ENCODE measurements at places on chromosomes 11 and 22.

GRCh38 chr11:36774603-36775002 is 176.6 kb upstream of the RAG2 start:
- no peak for DNase-seq

DNA sequence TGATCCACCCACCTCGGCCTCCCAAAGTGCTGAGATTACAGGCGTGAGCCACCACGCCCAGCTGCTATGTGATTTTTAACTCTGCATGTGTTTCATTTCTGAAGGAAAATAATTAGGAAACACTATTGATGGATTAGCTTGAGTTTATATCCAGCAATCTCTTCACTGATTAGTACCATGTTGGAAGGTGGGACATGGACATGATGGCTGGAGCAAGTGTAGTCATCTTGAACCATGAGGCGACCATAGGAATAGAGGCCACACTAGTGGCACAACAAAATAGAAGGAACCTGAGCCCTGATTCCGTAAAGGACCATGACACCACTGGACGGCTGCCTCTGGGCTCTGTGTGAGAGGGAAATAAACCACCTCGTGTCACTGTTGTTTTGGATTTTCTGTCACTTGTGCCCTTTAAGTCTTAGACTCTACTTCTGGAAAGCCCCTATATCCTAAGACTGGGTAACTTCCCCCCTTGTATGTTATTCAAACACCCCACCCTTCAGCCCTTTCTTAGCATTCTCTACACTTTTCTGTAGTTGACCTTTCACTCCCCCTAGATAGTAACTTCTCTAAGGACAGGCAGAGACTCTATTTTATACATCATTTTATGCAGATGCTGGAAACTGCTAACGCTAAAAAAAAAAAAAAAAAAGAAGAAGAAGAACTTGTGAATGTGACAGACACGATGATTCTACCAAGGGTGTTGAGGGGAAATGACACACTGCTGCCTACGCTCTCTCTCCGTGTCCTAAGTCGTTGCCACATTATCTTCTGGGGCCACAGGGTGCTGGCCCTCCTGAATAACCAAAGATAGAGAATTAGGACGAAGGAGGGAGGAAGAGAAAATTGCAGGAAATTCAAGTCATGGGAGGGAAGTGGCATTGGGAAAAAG is 2.7 kb upstream of the VPS37C start:
- no peak for DNase-seq

DNA sequence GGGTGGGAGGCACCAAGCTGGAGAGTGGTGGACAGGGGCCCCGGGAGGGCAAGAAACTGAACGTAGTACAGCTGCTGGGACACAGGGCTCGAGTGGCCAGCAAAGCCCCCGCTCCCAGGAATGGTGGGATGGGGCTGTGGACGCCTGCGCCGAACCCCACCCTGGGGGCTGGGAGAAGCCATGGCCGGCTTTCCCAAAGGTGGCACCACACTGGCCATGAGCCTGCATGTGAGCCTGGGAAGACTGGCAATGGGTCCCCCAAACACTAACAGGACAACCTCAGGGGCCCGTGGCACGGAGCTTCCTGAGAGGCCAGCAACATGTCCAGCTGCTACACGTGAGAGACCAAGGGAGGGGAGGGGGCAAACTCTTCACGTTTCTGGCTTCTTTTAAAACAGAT is 4.0 kb downstream of the ALG12 start:
- DNase-seq = no peak

DNA sequence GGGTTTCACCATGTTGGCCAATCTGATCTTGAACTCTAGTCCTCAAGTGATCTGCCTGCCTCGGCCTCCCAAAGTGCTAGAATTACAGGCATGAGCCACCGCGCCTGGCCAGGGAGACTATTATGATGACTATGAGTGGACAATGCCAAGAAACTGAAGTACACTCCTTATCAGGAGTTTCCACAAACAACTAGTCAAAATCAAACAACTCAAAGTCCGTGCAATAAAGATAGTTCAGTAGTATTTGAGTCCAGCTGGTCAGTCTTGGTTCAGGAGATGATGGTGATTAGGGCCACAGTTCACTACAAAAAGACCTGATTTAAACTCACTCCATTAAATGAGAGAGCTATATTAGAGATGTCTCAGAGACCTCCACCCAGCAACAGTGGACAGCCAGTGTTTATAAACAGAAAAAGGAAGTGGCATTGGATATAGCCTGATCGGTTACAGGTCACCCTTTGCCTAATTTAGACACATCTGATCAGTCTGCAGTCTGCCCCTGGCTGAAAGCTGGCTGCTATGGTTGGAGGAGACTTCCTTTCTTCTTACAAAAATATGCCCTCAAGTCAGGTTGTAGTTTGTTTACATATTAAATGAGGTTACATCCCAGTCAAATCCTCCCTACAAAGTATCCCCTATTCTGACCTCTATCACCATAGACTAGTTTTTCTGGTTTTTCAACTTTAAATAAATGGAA is 17.0 kb downstream of the CD3E start:
- DNase-seq = no peak

DNA sequence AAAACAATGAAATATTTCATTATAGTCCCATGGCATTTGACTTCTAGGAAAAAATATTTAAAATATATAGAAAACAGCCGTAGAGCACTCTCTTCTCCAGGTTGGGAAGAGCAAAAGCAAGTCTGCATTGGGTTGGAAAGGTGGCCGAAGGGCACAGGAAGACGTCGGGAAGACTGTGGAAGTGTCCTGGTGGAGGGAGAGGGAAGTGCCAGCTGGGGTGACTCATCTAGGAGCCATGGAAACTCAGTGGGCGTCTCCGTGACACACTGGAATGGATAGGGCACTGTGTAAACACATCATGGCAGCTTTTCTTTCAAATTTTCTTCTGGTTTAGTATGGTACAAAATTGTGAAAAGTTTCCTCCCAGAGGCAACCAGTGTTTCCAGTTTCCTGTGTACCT is 12.7 kb downstream of the GTPBP1 start:
- DNase-seq = no peak

DNA sequence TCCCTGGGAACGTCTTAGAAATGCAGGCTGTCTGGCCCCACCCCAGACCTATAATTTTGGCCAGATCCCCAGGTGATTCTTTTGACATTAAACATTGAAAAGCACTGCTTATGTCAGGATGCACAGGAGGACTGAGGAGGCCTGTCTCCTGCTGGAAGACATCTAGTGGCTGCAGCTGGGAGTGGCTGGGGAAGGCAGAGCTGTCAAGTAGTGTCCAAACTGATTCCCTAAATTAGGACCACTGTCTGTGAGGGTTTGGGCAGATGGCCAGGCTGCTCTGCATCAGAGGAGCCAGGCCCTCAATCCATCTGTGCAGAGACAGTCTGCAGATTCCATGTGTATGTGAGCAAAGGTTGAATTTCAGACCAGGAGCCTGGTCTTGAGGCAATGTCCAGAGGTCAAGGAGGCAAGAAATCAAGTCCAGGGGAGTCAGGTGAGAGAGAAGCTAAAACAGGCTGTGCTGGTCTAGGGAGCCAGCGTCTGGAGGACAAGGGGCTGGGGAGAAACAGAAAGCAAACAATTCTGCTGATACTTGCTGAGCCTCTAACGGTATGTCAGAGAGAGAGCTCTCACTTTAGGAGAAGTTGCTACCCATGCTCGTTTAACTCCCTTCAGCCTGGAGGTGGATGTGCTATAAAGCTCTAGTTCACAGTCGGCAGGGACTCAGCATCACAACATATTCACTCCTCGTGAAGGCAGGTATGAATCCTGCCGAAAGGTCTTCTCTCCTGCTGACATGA is 15.3 kb upstream of the SYTL2 start:
- no peak for DNase-seq

DNA sequence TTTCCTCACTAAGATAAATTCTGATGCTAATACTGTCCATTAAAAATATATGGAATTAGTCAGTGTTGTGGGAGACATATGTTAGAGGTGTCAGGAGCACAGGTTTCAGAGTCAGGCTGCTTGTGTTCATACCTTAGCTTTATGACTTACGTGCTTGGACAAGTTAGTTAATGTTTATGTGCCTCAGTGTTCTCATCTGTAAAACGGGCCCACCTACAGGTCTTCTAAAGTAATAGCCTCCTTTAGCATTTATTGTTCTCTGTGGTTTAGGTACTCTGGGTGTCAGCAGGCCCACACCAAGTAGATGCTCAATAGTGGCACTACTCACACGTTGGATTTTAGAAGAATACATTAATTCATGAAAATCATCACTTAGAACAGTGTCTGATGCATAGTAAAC is 308.7 kb upstream of the ZC3H12C start:
- no peak for DNase-seq

Data from effector memory CD8-positive, alpha-beta T cell (primary cell).